ENCODE measurements at places on chromosomes 7 and 10.
A peak's percentile ranks its signal among the peaks of the same experiment; 100 is the strongest.

- DNase-seq = no peak
Measured at GRCh38 chr10:126397640-126398382, 9.5 kb upstream of the ADAM12 start.

DNA sequence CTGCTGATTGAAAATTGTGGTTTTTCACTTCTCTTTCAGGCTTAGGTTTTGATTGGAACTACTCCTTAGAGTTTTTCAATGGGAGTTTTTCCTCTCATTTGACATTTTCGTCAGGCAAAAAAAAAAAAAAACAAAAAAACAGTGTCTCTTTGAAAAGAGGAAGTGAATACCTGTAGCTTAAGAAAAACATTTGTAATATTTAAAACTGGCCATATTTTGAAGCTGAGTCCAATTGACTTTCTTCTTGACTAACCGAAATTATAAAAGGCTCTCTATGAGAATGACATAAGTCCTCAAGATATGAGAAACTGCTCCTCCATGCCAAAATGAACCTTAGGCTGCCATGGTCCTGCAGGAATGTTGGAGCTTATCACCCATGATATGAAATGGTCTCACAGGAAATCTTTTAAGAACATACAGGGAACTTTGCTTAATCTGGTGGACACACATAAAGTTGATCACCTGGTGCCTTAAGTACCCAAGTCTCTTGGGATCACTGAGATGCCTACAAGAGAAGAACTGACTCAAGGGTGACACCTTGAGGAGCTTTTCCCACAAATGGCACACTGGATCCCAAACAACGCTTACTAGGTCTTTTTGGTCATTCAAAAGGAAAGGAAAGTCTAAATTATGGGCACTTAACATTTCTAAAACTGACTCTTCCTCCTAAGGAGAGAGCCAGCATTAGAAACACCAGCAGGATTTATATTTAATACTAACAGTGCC is 263.4 kb downstream of the CDC14C start:
- DNase-seq = no peak

DNA sequence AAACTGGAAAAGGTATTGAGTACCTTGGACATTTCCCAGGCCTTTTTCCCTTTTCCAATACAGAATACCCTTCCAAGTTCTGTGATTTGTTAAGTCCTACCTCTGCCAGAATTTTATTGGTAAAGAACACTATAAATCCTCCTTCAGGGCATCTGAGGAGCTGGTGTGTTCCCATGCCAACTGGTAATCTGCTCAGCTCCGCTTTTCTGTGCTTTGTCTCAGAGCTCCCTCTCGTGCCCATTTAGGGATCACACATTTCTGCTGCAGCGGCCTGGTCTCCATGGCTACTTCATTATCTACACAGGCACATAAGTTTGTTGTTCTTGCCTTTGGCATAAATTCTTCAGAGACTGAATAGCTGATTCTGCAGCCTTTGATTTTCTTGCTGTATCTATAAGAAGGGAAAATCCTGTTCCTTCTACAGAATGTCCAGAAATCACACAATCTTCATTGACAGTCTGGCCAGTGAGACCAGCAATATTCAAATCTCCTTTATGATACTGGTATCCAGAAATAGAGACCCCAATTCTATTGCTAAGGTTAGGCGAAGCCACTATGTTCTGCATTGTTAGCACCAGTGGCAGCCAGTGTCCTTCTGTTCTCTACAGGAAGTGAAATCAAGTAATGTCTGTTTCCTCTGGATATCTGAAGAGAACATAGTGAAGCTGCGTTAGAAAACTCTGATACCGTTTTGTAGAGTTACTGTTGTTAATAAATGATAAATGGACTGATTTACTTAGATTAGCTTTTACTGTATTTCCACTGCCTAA is 51.9 kb downstream of the DENND11 start:
- DNase-seq = peak; percentile 75

- DNase-seq = no peak
Measured at GRCh38 chr7:137839903-137840779, 6.6 kb downstream of the DGKI start.

GRCh38 chr7:126411032-126411820 is 841.5 kb downstream of the GRM8 start:
- no peak for DNase-seq

- no peak for DNase-seq
Measured at GRCh38 chr7:81845744-81846241, 75.9 kb upstream of the HGF start.

DNA sequence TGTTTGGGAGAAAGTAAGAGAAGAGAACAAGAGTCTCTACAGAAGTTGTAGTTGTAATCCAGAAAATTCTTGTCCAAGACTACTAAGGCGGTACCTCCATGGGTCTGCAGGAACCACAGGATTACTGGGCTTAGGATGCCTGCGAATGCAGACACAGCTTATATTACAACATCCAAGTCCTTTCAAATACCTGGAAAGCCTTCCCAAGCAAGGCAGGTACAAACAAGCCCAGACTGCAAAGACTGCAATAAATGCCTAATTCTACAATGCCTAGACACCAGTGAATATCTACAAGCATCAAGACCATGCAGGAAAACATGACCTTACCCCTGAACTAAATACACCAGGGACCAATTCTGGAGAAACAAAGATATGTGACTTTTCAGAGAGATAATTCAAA is 178.2 kb downstream of the ARL4A start:
- DNase-seq = no peak

GRCh38 chr10:60409202-60409601 is 19.5 kb upstream of the ANK3 start:
- no peak for DNase-seq

DNA sequence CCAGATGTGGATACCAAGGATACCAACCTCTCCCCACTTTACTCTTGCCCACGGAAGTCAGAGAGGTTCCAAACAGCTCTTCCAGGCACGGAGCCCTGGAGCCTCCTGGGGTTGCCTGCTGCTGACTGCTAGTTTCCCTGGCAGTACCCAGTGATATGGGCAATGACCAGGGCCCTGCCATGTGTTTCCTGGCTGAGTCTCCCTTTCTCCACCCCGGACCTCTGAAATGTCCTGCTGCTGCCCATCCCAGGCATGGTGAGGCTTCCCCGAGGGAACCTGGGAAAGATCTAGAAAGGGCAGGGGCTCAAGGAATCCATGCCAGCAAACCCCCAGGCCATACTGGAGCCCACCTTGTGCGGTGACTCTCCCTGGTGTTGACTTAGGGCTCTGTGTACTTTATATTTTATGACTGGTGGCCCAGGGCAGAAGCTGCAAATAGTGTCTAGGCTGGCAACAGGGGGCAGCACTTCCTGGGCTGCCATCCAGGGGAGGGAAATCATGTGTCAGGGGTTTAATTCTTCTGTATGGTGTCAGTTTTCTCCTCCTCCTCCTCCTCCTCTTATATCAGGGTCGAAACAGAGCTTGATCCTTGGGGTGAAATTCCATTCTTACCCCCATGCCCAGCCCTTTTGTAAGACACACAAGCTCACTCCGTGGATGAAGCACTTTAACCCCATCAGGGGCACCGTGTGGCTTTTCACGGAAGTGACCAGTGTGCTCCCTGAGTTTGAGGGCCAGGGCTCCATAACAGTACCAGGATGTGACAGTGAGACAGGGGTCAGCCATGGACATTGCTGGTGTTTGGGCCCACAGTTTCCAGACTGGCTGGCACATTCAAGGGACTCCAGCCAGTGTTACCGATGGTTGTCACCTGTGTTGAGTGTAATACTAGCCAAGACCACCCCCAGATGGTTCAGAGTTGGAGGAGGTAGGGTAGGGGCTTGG is 62.4 kb upstream of the GDF10 start:
- no peak for DNase-seq

- no peak for DNase-seq
Measured at GRCh38 chr7:43944286-43944685, 18.1 kb downstream of the UBE2D4 start.

DNA sequence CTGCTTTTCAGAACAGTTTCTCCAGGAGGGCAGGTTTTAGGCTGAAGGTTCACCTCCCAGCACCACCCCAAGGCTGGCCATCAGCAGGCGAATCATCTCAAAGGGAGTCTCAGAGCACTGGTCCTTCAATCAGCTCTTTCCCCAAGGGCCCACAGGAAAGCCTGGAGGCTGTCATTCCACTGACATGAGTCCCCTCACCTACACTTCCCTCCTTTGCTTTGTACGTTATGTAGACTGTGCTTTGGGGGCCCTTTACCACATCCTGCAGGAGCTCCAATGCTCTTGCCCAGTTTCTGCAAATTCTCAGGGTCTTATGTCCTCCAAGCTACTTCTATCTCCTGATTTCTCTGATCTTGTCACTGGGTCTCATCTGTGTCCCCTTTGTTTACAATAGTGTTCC is 15.4 kb downstream of the WDFY4 start:
- DNase-seq = no peak

DNA sequence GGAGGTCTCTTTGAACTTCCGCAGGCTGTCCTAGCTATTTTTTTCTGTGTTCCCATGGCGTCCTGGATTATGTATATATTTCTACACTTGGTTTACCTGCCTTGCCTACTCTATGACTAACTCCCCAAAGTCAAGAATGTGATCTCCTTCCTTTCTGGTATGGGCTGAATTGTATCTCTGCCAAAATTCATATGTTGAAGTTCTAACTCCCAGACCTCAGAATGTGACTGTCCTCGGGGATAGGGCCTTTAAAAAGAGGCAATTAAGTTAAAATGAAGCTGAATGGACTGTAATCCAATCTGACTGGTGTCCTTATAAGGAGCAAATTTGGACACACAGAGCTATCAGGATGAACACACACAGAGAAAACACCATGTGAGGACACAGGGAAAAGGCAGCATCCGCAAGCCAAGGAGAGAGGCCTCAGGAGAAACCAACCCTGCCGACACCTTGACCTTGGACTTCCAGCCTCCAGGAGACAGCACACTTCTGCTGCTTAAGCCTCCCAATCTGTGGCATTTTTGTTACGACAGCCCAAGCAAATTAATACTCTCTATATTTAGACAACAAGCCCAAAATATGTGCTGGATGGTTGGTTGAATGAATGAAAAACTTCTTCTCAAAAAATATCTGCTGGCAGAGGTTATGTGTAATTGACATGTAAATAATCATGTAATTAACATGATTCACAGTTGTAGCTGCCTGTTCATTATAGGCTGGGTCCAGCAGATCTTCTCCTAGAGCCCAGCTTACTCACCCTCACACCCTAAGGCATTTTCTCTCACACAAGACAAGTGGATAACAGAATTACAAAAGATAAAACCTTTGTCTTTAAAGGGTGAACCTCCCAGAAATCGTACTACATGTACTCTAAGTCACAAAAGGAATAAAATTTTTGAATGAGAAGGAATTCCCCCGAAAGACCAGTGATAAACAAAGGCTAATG is 123.7 kb downstream of the CUBN start:
- no peak for DNase-seq

GRCh38 chr10:99681553-99681952 is 22.2 kb downstream of the ENTPD7 start:
- DNase-seq = no peak

GRCh38 chr10:58956926-58957325 is 219.5 kb upstream of the PHYHIPL start:
- DNase-seq = no peak

- DNase-seq = no peak
Measured at GRCh38 chr10:86048973-86049372, 317.6 kb downstream of the GRID1 start.

- no peak for DNase-seq
Measured at GRCh38 chr10:85148693-85149640, 820.6 kb downstream of the CCSER2 start.

GRCh38 chr10:118927321-118927720 is 102.2 kb upstream of the NANOS1 start:
- no peak for DNase-seq

DNA sequence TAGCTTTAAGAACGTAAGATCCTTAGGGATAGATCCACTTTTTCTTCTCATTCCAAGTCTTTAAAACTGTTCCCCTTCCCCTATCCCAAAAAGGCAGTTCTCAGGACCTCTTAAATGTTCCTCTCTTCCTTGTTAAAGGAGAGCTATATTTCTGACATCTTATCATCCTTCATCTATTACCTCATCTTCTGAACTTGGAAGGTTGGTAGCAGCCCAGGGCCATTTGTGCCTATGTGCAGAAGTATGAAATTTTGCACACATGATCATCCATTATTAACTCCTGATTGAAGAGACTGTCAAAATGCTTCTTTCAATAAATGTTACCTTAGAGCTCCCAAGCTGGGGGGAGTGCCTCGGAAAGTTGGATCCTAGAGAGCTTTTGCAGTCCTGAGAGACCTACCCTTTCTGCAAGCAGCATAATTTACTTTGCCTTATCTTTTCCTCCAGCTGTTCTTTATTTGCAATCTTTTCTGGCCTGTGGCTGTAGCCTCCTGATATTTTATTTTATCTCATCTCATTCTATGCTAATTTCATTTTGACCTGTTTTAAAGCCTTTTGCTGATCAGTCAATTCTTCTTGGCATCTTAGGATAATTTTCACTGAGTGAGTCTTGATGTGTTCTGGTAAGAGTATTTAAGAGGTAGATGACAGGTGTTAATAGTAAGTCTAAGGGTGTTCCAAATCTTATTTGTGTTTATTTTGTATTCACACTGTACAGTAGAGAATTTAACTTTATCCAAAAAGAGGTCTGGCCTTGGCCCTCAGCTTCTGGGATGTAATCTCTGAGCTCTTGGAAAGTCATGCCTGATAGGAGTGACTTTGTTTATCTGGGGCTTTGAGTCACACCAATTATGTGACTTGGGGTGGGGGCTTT is 135.0 kb upstream of the PDLIM1 start:
- no peak for DNase-seq

GRCh38 chr10:129891806-129892205 is 72.3 kb downstream of the EBF3 start:
- no peak for DNase-seq

DNA sequence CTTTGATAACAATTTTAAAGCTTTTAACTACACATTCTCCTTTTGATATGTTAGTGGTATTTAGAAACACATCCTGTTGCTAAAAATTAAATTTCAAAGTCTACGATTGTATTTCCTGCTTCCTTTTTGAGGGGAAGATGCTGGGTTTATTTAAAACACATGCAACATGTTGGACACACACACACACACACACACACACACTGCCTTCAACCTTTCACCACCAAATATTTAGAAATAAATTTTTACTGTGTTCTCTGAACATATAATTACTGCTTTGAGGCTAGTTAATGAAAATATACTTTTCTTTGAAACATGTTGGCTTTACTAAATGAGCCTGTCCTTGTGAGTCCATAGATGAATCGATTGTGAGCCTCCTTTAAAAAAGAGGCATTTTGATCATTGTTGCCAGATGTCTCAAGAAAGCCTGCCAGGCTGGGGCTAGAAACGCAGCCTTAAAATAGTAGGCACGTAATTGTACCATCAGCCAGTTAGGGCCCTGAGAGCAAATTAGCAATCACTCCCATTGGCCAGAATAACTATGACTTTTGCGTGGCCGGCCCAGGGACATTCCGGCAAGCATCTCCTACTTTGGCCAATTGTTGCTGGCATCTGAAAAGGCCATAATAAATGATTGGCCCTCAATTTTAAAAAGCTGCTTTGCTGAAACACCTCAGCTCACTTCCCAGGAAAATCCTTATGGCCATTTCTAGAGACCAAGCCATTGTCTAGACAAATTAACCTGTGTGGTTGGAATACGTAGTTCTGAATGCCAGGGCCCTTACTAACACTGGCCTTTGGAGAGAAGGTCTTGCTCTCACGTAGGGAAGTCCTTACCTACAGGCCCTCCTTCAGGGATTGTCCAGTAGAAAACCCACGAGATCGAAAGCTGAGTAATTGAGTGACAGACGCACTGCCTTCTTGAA is 9.9 kb upstream of the TEX36 start:
- no peak for DNase-seq

All from BE2C (cell line).